ENCODE measurements at places on chromosomes 7 and 10.

GRCh38 chr10:23516530-23516929 is 77.7 kb downstream of the OTUD1 start:
- no peak for DNase-seq

GRCh38 chr7:1549357-1550004 is 6.5 kb downstream of the TMEM184A start:
- DNase-seq = no peak

GRCh38 chr7:80018941-80019808 is 115.5 kb upstream of the GNAI1 start:
- no peak for DNase-seq

DNA sequence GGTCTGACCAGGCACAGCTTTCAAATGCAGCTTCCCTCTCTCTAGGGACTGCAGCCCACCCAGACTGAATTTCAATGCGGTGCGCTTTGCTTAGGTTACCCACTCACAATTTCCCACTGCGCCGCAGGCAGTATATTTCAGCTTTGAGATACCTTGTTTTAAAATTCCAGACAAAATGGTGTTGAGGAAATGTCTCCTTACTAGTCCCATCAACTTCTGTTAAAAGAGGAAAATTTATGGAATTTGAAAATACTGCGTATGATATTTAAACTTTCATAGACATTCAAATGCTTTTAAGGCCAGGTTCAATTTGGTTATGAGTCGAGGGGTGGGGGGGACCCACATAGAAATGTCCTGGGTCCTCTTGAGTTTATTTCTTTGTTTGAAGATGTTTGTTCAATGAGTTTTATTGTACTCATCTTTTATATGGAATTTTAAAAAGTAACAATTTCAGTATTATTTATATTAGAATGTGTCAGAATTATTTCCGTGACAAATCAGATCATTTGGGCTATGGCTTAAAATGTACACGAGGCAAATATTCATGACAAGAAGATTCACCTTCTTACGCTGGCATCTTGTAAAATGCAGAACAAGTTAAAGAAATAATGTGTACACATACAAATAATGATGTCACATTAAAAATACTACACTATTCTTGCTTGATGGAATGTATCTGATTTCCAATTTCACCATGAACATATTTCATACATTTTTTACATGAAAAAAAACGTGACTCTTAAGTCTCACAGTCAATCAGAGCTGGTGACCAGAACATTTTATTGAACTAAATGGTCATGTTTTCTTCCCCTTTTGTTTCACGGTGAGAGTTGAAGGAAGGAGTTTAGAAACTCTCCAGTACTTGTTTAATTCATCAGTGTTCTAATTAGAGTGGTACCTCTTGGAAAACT is 1.3 kb downstream of the IKZF1 start:
- no peak for DNase-seq

DNA sequence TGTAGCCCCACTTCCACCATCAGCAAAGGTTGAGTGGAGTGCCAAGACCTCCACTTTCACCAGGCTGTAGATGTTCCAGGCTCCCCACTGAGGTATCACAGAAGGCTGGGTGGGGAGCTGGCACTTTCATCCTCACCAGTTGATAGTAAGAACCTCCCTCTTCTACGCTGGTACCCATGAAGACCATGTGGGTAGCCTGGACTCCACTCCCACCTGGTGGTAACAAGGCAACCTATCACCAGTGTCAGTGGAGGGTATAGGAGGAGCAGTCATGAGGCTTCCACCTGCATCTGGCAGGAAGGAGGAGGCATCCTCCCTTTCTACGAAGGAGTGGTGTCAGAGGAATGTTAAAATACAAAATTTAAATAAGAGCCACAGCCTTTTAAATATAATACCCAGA is 4.4 kb downstream of the SMIM30 start:
- no peak for DNase-seq

DNA sequence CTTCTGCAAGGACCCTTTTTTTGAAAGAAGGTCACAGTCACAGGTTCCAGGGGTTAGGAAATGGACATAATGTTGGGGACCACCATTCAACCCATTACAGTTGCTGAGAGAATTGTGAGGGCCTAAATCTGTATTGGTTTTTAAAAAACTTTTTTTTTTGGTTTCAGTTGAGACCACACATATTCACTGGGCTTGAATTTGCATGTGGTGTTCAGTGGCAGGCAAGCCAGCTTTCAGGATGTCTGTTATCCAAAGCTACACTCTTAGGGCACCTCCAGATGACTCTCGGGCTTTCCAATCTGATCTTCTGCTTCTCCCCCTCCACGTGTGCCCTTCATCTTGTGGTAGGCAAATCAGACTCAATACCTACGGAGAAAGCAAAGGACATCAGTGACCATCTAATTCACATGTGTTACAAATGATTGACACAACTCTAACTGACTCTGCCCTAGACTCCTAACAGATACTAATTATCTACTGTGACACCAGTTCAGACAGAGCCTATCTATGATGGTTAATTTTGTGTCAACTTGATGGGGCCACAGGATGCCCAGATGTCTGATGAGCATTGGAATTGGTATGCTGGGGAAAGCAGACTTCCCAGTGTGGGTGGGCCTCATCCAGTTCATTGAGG is 93.3 kb upstream of the ELMO1 start:
- DNase-seq = no peak

DNA sequence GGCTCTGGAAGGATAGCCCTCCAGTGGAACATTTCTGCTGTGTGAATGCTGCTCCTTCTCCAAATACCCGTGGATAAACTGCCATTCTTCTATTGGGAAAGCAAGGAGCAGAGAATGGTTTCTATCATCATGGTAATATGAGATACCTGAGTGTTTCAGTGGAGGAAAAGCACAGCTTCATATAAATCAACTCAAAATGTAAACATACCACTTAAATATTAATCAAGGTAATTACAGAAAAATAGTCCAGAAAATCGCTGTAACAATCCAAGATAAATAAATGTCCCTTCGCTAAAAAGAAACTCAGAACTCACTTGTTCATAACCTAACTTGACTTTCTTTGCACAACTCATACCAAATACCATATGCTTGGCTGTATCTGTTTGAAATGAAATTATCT is 635.8 kb downstream of the PARD3 start:
- no peak for DNase-seq

DNA sequence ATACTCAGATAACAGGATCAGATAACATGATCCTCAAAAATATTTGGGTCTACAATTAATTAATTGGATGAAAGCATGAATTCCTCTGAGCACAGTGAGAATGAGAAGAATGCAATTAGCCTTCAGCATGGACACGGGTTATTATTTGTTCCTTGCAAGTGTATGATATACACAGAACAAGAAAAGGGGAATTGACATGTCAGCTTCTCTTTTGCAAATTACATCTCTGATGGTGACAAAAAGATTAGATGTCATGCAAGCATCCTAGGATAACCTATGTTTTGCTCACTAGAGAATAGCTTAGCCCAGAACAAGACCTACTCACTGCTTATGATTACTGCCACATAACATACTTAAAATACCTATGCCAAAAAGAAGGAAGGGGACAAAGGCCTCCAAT is 120.3 kb downstream of the ABLIM1 start:
- DNase-seq = no peak

- DNase-seq = no peak
Measured at GRCh38 chr10:125399289-125399688, 238.9 kb upstream of the CTBP2 start.

GRCh38 chr7:128914566-128915151 is 4.2 kb upstream of the KCP start:
- DNase-seq = no peak

DNA sequence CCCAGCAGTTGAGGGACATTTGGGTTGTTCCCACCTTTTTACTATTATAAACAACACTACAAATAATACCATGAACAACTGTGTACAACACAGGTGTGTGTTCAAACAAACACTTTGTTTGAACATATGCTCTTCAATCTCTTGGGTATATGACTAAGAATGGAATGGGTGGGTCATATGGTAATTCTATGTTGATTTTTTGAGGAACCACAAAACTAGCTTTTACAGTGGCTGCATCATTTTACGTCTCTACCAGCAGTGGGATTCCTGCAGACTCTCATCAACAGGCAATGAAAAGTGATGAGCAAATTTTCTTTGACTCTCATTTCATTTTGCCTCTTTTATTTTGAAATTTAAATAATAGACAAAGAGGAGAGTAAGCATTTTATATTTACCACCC is 116.9 kb upstream of the KLF14 start:
- DNase-seq = no peak

GRCh38 chr10:38038107-38038931 is 27.8 kb downstream of the ZNF33A start:
- no peak for DNase-seq

DNA sequence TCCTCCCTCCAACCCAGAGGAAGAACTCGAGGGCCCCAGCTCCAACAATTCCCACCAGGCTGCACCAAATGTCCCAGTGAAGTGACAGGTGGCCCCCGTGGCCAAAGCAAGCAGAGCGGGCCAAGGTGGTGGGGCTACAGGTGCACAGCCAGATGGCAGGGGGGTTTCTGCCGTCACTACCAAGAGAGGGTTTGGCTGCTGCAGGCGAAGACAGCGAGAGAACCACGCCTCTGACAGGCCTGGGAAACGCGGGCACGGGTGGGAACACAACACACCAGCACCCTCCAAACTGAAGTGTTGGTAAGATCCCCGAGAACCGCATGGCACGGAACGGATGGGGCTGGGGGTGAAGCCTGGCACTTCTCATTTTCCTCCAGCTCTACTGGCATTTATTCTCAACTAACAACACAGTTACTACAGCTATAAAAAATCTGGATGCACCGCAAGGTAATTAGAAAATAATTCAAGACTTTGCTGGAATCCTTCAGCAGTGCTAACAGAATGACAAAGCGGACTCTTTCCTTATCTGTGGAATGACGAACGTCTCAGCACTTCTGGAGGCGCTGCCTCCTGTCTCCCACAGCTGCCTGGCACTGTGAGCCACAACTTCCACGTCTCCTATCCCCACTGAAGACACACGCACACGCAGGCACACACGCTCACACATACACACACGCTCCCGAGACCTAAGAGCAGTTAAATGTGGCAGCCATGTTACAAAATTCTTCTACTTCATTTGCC is 167.9 kb downstream of the TCERG1L start:
- DNase-seq = no peak

GRCh38 chr10:74836877-74837276 is 10.5 kb downstream of the KAT6B start:
- no peak for DNase-seq

DNA sequence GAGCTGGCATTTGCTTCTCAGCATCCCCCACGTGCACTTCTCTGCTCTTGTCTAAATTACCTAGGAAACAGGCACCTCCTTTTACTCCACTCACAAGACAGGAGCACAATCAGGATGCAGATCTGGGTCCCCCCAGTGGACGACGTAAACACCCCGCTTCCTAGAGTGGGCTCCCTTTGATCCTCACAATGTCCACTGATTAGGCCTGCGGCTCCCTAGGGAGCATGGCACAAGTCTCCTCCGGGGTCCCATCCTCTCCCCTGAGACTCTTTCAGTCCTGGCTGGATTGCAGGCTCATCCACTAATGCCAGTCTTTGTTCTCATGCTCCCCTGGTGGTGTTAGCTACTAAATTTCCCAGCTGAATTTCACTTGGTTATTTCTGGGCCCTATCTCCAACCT is 98.3 kb downstream of the GLI3 start:
- no peak for DNase-seq

DNA sequence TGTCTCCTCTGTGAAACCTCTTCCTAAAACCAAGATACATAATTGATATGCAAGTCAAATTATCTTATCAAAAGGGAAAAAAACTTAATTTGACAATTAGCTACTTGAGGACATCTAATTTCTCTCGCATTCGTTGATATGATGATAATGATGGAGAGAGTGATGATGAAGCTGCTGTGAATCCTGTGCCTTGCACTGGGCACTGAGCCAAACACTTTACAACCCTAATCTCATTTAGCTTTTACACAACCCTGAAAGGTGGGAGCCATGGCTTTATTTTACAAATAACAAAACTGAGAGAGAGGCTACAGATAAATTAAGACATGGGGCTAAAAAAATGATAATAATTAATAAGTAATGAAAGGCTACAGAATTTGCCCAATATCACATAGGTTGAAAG is 176.0 kb downstream of the NOC3L start:
- DNase-seq = no peak

DNA sequence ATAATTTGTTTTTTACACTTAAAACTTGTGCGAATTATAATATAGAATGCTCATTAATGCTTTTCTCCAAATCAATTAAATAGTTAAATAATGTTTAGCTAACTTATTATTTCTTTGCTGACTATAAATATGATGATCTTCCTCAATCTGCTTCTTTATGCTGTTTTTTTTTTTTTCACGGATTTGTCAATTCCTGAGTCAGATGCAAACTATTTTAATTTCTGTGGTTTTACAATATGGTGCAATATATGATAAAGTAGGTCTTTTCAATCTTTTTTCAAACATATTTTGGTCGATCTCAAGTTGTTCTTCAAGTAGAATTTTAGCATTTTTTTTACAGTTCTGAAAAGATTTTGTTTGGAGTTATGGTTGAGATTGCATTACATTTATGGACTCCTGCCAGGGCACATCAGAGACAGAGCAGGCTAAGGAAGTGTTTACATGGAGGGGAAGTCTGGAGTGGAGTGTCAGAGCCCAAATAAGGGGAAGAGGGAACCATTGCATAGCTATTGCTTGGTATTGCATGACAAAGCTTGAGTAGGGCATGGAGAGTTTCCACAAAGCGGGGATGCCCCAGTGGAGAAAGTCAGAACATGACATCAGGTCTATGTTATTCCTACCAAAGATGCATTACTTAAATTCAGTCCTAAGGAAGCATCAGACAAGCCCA is 204.4 kb downstream of the OTUD1 start:
- no peak for DNase-seq

- DNase-seq = no peak
Measured at GRCh38 chr10:104076743-104077160, 8.9 kb downstream of the COL17A1 start.

DNA sequence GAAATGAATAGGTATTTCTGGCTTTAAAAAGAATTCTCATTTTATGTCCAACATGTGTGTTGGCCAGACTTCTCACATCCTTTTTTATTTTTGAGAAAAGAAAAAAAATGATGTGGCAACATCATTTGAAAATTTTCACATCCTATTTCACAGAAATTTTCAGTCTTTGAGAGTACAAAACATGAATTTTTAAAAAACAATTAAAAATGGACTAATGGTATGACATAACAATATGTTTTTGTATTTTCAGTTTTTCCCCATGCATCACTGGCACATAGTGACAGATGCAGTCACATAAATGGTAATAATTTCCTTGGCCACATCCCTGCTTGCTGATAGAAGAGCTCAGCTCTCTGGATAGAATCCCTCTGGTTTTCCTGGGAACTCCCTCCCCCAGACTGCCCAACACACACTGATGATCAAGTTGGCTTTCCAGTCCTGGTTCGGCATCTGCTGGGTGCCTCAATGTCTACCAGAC is 188.5 kb upstream of the AGR3 start:
- no peak for DNase-seq

- DNase-seq = no peak
Measured at GRCh38 chr7:138962561-138963270, 18.5 kb downstream of the KIAA1549 start.

- no peak for DNase-seq
Measured at GRCh38 chr10:48697821-48698764, 13.4 kb downstream of the WDFY4 start.

Measured in ureter (tissue), 1 donor.